Glutamatergic neuron (in vitro differentiated cells): ENCODE measurements at places on chromosomes 5 and 9. TPM values are rescaled to one million over a fixed set of nuclear protein-coding genes. Genes with fewer than 3 reads are reported as not detected.

DNA sequence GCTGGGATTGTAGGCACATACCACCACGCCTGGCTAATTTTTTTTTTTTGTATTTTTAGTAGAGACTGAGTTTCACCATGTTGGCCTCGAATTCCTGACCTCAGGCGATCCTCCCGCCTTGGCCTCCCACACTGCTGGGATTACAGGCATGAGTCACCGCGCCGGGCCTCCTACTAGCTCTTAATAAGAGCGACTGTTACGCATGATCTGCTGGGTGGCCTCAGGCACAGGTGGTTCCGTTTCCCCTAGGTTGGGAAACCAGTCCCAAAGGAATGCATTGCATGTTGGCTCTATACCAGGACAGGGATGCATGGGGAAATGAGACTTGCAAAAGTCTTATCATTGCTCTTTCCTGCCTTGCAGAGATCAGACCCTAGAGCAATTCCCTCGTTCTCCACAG, 184.7 kb upstream of the PPP1R26 start:
- peaks cover 7% of the 10 kb centered on the region for H3K27me3 ChIP-seq
- H3K4me1 ChIP-seq: peaks cover 27% of the 10 kb centered on the region
- H3K4me3 ChIP-seq: no peak overlapping the region

DNA sequence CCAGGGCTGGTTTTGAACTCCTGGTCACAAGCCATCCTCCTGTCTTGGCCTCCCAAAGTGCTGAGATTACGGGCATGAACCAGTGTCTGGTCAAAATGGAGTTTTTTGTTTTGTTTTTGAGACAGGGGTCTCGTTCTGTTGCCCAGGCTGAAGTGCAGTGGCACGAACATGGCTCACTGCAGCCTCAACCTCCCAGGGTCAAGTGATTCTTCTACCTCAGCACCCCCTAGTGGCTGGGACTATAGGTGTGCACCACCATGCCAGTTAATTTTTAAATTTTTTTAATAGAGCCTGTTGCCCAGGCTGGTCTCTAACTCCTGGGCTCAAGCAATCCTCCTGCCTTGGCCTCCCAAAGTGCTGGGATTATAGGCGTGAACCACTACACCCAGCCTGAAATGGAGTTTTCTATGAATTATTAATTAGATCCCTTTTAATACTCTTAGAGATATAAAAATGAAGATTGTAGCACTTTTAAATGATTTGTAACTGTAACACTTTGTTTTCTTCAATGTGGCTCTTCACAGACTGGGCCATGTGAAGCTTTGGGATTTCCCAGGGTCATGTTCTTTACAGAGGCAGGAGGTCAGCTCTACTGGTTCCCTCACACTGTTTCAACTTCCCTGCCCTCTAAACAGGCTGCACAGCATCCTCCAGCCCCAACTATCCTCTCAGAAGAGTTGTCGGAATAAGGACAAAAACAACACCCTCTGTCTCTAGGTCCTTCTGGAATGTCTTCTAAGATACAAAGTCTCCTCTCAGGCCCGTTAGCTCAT, 32.7 kb upstream of the SPARC start:
- no peak for DNase-seq
- H3K4me1 ChIP-seq: peaks cover 14% of the 10 kb centered on the region
- no peak overlapping the region for H3K4me3 ChIP-seq
- H3K27ac ChIP-seq: no peak overlapping the region
- H3K27me3 ChIP-seq: peaks cover 4% of the 10 kb centered on the region
- peaks cover 5% of the 10 kb centered on the region for H3K36me3 ChIP-seq

DNA sequence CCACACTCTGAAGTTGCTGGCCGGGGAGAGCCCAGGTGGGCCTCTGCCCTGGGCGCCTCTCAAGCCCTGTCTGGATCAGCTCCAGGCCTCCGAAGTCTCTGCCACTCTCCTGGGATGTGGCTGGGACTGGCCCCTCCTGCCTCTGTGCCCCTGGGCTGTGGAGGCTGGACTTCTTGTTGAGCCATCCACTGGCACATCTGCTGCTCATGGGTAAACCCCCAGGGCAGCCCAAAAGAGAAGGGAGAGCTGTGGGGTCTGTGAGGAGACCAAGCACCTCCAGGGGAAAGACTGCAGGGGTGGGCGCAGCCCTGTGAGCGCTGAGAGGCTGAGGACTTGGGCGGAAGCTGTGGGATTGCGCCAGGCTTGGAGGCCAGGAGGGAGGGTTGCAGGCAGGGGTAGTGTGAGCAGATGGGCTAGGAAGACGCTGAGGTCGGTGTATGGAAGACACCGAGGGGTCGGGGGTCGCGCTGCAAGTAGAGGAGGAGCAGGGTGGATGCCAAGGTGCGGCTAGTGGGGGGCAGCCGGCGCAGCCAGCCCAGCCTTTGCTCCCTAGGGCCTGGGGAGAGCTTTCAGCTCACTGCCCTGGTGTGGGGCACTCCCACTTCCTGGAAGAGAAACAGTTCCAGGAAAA, 118.1 kb downstream of the WNK2 start:
- no peak for DNase-seq
- peaks cover 12% of the 10 kb centered on the region for H3K27me3 ChIP-seq
- H3K27ac ChIP-seq: no peak overlapping the region
- no peak overlapping the region for H3K4me3 ChIP-seq

DNA sequence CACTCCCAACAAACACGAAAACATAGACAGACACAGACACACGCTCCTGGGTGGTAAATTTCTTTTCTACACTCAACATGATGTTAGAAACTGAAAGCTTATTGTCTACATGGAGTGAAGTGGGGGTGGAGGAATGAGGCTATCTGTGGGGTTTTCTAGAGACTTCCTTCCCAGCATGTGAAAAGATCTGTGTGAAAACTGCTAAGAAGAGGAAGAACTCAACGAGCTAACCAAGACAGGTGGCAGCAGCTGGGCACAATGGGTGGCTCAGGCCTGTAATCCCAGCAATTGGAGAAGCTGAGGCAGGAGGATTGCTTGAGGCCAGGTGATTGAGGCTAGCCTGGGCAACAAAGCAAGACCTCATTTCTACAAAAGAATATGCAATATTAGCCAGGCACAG, 7.6 kb downstream of the FYB1 start:
- no peaks in the 10 kb centered on the region for H3K4me1 ChIP-seq
- H3K27me3 ChIP-seq: peaks cover 4% of the 10 kb centered on the region
- no peak overlapping the region for H3K27ac ChIP-seq
- DNase-seq: no peak

- H3K27me3 ChIP-seq: no peaks in the 10 kb centered on the region
- H3K27ac ChIP-seq: no peak overlapping the region
- peaks cover 12% of the 10 kb centered on the region for H3K4me1 ChIP-seq
These were observed 893.2 kb downstream of the DTWD2 start for GRCh38 chr5:118095115-118095514.

DNA sequence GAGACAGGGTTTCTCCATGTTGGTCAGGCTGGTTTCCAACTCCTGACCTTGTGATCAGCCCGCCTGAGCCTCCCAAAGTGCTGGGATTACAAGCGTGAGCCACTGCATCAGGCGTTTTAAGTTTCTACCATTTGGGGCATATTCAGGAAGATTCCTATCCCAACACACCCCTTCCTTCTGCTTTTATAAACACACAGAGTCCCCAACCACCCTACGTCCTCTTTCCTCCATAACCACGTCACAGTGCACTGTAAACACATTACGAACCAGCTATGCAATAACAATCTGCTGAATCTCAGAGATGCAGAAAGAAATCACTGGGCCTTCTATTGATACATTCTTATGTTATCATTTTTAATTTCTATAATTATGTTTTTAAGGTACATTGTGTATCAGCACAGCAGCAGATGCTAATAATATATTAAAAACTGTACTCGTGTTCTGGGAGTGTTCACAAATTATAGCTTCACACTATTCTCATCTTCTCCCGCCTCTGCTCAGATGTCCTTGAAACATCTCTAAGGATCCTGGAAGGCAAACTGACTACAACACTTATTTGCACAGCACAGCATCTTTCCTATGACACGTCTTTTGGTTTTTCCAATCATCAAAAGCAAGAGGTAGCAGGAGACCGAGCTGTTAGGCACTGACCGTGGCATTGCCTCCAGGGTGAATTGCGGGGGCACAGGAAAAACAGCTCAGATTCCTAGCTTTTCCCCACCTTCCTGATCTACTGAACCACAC, 60.2 kb downstream of the KCNIP1 start:
- no peaks in the 10 kb centered on the region for H3K27me3 ChIP-seq
- no peak overlapping the region for H3K4me3 ChIP-seq
- H3K36me3 ChIP-seq: no peaks in the 10 kb centered on the region
- H3K4me1 ChIP-seq: peaks cover 5% of the 10 kb centered on the region
- no peak overlapping the region for H3K27ac ChIP-seq
- no peak for DNase-seq

GRCh38 chr9:78437296-78437695, 140.4 kb downstream of the PSAT1 start:
- H3K36me3 ChIP-seq: no peaks in the 10 kb centered on the region
- peaks cover 4% of the 10 kb centered on the region for H3K27me3 ChIP-seq
- H3K4me3 ChIP-seq: no peak overlapping the region
- DNase-seq: no peak

GRCh38 chr5:59609501-59610265, 283.8 kb downstream of the PDE4D start:
- peaks cover 5% of the 10 kb centered on the region for H3K27me3 ChIP-seq
- no peak for DNase-seq
- no peaks in the 10 kb centered on the region for H3K36me3 ChIP-seq
- H3K27ac ChIP-seq: no peak overlapping the region

DNA sequence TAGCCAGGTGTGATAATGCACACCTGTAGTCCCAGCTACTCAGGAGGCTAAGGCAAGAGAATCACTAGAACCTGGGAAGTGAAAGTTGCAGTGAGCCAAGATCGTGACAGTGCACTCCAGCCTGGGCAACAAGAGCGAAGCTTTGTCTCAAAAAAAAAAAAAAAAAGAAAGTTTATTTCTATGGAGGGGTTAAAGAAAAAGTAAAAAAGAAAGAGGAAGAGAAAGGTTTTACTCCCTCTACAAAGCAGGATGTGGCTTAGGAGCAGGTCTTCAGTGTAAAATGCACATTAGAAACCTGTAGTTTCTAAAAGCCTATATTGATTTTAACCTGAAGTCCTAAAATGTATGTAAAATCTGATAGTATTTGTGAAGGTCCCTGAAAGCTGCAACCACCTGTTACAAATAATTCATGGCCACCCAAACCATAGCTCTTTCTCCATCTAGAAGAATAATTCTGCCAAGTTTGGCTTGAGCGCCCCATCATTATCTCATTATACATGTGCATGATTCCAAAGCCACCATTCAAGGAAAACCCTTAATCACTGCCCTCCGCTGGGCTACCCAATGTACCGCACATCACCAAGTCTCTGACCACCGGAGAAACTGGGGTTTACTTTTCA, 3.4 kb downstream of the FNBP1 start:
- H3K36me3 ChIP-seq: peaks cover 4% of the 10 kb centered on the region
- DNase-seq: no peak
- peak overlapping the region; percentile 34 for H3K4me3 ChIP-seq
- H3K27me3 ChIP-seq: peaks cover 16% of the 10 kb centered on the region
- H3K4me1 ChIP-seq: peaks cover 14% of the 10 kb centered on the region

GRCh38 chr9:88814577-88814976, 176.7 kb upstream of the S1PR3 start:
- no peak overlapping the region for H3K4me3 ChIP-seq
- H3K27ac ChIP-seq: no peak overlapping the region
- no peaks in the 10 kb centered on the region for H3K27me3 ChIP-seq
- no peak for DNase-seq
- no peaks in the 10 kb centered on the region for H3K36me3 ChIP-seq
- H3K4me1 ChIP-seq: peaks cover 7% of the 10 kb centered on the region

DNA sequence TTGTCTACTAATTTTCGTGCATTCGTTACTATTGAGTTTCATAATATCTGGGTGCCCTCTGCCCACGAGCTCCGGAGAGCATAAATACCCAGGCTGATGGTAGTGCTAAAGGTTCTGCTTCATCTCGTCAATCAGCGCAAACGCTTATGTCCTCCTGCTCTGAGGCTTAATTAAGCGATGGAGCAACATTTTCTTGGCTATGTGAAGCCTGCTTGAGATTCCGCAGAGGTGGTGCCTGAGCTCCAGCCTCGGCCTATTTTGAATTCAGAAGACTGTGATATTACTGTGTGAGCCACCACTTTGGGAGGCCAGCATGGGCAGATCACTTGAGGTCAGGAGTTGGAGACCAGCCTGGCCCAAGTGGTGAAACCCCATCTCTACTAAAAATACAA, 44.8 kb downstream of the ANXA2R start:
- peaks cover 8% of the 10 kb centered on the region for H3K36me3 ChIP-seq
- H3K4me1 ChIP-seq: peaks cover 7% of the 10 kb centered on the region
- peak overlapping the region; percentile 6 for H3K27ac ChIP-seq
- H3K27me3 ChIP-seq: peaks cover 35% of the 10 kb centered on the region

DNA sequence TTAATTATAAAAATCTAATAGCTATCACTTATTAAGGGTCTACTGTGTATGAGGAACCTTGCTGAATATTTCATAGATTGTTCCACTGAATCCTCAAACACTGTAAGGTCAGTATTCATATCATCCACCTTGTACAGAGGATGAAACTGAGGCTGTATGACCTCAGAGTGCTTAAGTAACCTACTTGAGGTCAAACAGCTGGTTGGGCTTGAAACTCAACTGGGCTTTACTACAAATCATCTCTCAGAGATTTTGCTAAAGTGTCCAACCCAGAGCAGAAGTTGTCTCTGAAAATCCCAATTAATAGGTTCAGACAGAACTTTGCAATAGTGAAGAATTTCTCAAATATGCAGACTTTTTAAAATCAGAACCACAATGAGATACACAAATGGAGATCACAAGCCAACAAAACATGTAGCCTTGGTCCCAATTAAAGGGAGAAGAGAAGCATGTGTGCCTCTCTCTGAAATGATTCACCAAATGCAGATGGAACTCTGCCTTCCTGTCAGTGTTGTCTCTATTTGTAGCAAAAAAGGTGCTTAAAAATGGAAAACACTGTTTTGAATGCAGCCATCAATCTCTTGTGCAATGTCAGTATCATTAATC, 131.4 kb downstream of the FAM114A2 start:
- no peaks in the 10 kb centered on the region for H3K27me3 ChIP-seq
- H3K4me1 ChIP-seq: peaks cover 13% of the 10 kb centered on the region
- H3K36me3 ChIP-seq: no peaks in the 10 kb centered on the region

Gene CATSPER3
- total RNA-seq: 0.54 TPM

- H3K36me3 ChIP-seq: no peaks in the 10 kb centered on the region
- H3K4me3 ChIP-seq: peak overlapping the region; percentile 5
- H3K27ac ChIP-seq: no peak overlapping the region
- peaks cover 13% of the 10 kb centered on the region for H3K27me3 ChIP-seq
- peaks cover 20% of the 10 kb centered on the region for H3K4me1 ChIP-seq
These were observed 31.5 kb downstream of the GOLGA2 start for GRCh38 chr9:128244091-128244836.

DNA sequence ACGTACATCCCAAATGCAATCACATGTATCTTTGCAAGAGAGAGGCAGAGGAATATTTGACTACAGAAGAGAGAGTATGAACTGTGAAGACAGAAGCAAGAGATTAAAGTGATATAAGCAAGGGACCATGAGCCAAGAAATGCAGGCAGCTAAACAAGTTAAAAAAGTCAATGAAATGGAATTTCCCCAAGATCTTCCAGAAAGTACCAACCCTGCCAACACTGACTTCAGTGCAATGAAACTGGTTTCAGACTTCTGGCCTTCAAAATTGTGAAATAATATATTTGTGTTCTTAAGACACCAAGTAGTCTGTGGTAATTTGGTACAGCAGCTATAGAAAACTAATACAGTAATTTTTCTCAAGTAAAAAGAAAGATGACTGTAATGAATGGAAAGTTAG, 20.9 kb downstream of the FOXI1 start:
- no peak for DNase-seq
- no peak overlapping the region for H3K4me3 ChIP-seq
- H3K36me3 ChIP-seq: peaks cover 5% of the 10 kb centered on the region
- H3K4me1 ChIP-seq: no peaks in the 10 kb centered on the region
- H3K27me3 ChIP-seq: no peaks in the 10 kb centered on the region
- no peak overlapping the region for H3K27ac ChIP-seq

GRCh38 chr9:83651558-83651957, 28.6 kb downstream of the IDNK start:
- H3K4me1 ChIP-seq: peaks cover 7% of the 10 kb centered on the region
- H3K36me3 ChIP-seq: peaks cover 23% of the 10 kb centered on the region
- DNase-seq: no peak
